ENCODE measurements at places on chromosomes 4 and X. TPM values are rescaled to one million over a fixed set of nuclear protein-coding genes. Genes with fewer than 3 reads are reported as not detected.
A peak's percentile ranks its signal among the peaks of the same experiment; 100 is the strongest.

PCSK1N gene
- polyA plus RNA-seq = not detected

ZNF185 gene
- 14.1 TPM for polyA plus RNA-seq

SMIM31 gene
- not detected for polyA plus RNA-seq

PAGE4 gene
- polyA plus RNA-seq = not detected

PNMA6E gene
- polyA plus RNA-seq = not detected

CXCL11 gene
- not detected for polyA plus RNA-seq

SCML1 gene
- 9.3 TPM for polyA plus RNA-seq

CLDN2 gene
- 0.19 TPM for polyA plus RNA-seq

H2BW2 gene
- 0.64 TPM for polyA plus RNA-seq

KCNIP4 gene
- 1.3 TPM for polyA plus RNA-seq

GRCh38 chr4:40630335-40631021, 814 bp upstream of the RBM47 start:
- no peak for DNase-seq

GRCh38 chrX:103197721-103198306, 17.1 kb upstream of the BEX4 start:
- DNase-seq = peak; percentile 36

- DNase-seq = no peak
Observed at GRCh38 chr4:174066611-174067205, 216.8 kb downstream of the FBXO8 start.

DNA sequence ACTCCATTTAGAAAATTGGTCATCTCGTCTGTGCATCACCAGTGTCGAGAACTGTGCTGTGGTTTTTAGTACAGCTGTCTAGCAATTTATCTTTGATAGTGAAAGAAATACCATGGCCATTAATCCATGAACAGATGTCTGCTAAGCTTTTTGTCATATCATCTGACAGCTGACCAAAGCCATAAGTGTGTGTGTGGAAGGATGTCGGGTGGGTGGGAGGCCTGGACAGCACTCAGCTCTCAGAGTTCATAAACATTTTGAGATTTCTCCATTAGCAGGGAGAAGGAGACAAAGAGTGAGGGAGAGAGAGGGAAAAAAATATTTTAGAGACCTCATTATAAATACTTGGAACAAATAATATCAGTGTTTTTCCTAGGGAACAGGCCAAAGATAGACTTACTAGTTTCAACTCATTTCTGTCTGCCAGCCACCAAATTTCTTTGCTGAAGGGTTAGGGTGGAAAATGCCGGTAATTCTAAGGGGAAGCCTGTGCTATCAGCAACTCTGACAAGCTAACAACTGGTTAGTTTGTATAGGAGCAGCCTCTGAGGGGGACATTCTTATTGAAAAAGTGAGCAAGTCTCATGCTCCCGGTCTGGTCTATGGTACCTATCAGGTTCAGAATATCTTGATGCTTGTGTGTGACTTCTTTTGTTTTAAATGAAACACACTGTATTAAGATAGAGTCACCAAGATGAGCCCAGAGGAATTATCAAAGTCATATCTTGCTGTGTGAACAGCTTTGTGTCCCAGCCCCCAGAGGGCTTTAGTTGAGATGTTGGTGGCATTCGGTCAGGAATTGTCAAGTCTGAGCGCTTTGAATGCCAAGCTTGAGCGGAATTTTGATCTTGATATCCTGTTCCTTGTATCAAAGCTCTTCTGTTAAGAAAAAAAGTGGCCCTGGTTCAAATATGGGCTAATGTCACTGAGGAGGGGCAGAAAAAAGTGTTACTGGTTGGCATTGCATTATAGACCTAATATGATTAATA, 41.9 kb upstream of the PDLIM3 start:
- DNase-seq = no peak

GRCh38 chrX:101417190-101417589, 9.2 kb downstream of the HNRNPH2 start:
- no peak for DNase-seq

DNA sequence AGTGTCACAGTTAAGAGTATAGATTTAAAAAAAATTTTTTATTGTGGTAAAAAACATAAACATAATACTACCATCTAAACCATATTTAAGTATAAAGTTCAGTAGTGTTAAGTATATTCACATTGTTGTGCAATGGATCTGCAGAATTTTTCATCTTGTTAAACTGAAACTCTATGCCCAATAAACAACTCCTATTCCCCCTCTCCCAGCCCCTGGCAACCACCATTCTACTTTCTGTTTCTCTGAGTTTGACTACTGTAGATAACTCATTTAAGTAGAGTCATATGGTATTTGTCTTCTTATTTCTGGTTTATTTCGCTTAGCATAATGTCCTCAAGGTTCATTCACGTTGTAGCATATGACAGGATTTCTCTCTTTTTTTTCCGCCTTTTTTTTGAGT, 112.4 kb downstream of the PTTG2 start:
- no peak for DNase-seq

- DNase-seq = no peak
Observed at GRCh38 chrX:18971506-18971905, 12.4 kb downstream of the PHKA2 start.

GRCh38 chrX:40158036-40158706, 60.4 kb upstream of the BCOR start:
- DNase-seq = no peak

GRCh38 chr4:177367336-177367735, 57.7 kb downstream of the NEIL3 start:
- no peak for DNase-seq

GRCh38 chrX:22634083-22634482, 361.4 kb downstream of the CBLL2 start:
- no peak for DNase-seq

DNA sequence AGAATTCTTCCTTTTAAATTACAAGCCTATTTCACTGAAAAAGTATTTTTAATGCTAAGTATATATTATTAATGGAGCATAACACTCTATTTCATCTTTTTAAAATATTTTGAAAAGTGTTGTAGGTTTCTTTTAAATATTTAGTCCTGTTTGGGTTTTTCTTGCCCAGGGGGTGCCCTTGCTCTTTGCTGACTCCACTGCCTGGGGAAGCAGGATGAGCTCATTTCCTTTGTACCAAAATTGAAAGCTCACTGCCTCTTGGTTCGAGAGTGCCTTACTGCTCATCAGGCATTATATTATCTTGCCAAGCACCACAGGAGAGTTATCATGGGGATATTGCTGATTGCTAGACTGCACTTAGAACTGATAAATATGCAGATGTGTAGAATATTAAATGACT, 819.2 kb downstream of the PCDH18 start:
- no peak for DNase-seq

GRCh38 chr4:93199492-93199891, 629.1 kb upstream of the ATOH1 start:
- DNase-seq = peak; percentile 35

- DNase-seq = no peak
Observed at GRCh38 chr4:72076562-72076961, 44.8 kb downstream of the NPFFR2 start.

GRCh38 chr4:109462802-109463201, 29.2 kb downstream of the SEC24B start:
- DNase-seq = no peak

DNA sequence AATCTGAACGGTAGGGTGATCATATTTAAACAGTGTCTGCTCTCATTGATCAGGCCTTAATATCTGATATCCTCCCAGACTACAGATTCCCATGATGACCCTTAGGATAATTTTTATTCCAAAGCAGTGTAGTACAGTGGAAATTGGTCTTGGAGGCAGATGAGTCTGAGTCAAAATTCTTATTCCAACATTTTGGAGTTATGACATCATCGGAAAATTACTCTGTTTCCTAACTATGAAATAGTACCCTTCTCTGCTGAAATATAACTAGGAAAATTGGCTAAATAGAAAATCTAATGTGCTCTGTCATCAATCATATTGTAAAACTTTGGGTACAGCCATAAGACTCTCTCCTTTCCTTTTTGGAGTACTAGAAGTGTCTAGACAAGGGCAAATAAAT, 583.3 kb downstream of the STPG2 start:
- DNase-seq = no peak

- DNase-seq = no peak
Observed at GRCh38 chr4:120829113-120829831, 93.3 kb downstream of the PRDM5 start.

DNA sequence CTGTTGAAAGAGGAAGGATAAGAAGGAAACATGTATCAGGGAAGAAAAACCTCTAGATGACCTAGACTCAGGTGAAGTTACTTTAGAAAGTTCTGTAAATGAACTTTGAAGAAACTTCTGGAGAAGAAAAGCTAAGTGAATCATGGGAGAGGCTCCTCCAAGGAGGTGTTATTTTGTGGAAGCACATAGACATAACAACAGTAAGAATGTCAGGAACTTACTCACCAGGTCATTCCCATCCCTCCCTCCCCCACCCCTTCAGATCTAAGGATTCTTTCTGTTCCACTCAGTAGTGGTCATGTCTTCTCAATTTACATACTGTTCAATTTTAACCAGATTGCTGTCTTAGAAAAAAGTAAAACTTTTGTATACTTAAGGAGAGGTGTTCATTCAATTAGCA, 310.5 kb upstream of the DDX53 start:
- no peak for DNase-seq

DNA sequence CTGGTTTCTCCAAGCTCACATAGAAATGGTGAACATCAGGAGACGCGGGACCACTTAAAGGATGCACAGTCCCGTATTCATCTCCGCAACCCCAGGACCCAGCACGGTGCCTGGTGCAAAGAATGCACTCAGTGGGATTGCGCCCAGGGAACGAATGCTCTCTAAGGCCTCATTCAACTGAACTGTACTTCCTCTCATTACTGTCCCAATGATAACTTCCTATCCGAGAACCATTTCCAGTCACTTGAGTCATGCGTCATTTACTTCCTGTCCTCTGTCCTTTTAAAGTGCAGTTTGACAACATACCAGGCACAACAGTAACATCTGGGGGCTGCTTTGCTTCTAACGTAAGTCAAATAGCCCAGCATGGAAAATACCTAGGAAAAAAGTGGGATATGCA, 75.7 kb downstream of the RBM47 start:
- no peak for DNase-seq

- peak; percentile 81 for DNase-seq
Observed at GRCh38 chrX:2928583-2929434, at the start of gene ARSD. Gene ARSD, minus strand, starts transcription at chrX:2929339. Its CDS starts 64 bp downstream, at chrX:2929275.

DNA sequence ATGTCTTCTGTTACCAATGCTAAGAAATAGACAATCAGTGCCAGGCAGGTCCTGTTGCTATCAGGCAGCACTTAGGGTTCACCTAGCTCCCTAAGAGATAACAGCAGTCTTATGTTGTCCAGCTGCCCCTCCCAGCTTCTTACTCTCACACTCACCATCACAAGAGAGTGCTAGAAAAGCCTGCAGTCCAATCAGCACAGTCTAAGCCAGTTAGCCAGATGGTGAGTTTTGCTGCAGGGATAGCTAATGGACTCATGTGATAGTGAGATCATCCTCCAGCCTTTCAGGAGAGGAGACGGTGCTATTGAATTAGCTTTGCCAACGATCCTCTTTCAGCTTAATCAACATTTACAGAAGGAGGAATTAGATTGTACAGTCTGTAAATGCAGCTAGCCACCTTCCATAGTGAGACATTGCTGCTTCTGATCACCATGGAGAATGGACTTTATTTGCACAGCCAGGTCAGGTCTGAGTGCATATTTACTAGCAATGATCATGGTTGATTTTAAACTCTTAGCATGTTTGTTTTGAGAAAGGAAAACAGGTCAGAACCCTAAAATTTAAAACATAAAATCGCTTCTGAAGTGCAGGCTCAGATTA, 438.3 kb downstream of the CENPC start:
- no peak for DNase-seq

DNA sequence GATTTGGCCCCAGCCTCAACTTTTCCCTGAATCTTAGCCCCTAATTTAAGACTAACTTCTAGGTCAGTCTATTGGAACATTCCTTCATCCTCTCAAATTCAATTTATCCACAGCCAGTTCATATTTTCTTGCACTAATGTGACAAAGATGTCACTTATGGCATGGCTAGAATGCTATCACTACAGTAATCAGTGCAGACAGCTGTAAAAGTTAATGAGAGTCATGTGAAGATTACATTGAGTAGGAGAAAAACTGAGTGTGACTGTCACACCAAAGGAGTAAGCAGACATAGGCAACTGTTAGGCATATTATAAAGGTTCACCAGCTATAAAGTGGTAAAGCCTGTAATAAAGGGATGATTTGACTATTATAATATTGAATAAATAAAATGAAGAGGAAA, 42.6 kb downstream of the GABRG1 start:
- DNase-seq = no peak

DNA sequence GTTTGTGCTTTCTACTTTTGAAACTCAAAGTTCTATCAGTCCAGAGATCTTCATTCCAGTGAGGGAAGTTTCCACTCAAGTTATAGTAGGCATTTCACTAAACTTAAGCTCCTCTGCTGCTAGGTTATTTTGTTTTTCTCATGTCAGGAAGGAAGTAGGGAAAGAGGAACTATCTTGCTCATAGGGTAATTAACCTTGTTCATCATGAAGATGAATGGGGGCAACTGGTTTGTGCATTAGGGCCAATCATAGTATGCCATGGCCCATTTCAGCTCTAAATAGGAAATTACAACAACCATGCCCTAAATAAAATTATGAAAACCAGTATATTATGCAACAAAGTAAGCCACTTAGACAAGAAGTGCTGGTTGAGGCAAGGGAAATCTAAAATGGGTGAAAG, 804.7 kb upstream of the NDST4 start:
- DNase-seq = no peak

- no peak for DNase-seq
Observed at GRCh38 chrX:41607264-41607832, 81.4 kb upstream of the GPR34 start.

DNA sequence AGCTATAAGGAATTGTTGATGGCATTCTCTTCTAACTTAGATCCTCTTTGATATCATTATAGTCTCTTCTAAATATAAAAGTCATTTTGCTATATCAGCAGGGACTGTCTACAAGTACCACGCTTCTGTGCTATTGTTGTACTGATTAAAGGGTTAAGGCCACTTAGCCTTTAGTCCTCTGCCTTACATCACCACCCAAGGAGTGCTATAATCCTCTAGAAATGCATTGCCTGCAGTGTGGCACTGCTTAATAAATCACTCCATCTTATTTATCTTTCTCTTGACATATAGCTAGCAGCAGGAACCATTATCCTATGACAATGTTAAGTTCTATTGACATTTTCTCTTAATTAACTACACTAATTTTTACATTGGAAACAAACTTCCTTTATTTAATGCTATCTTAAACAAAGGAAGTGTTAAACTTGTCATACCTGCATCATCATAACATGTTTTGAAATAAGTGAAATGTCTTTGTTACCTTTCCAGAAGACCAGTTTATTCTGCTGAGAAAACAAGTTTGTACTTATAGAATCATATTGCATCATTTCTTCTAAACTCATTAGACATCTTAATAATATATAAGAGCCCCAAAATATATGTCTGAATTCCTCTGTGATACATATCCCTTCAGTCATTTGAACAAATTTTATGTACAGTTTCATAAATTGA, 360.9 kb upstream of the ATOH1 start:
- DNase-seq = no peak
